ENCODE measurements at places on chromosomes 6 and 20. TPM values are rescaled to one million over a fixed set of nuclear protein-coding genes. Genes with fewer than 3 reads are reported as not detected.

GRCh38 chr20:40896814-40897700, 131.6 kb upstream of the TOP1 start:
- no peaks in the 10 kb centered on the region for H3K36me3 ChIP-seq
- peaks cover 7% of the 10 kb centered on the region for H3K27me3 ChIP-seq
- no peak overlapping the region for H3K4me3 ChIP-seq
- DNase-seq: no peak

SLC22A23 gene
- 6.3 TPM for total RNA-seq

DNA sequence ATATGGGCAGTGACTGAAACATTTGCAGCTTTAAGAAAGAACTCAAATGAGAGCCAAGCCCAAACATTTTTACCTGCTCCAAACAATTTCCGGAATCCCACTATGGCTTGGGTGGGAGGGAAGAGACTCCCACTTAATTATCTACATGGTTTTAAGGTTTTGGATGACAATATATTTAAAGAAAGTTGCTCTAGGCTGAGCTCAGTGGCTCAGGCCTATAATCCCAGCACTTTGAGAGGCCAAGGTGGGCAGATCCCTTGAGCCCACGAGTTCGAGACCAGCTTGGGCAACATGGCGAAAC, 9.5 kb upstream of the AKAP12 start:
- H3K27me3 ChIP-seq: no peaks in the 10 kb centered on the region
- no peaks in the 10 kb centered on the region for H3K36me3 ChIP-seq
- no peak overlapping the region for H3K4me3 ChIP-seq
- no peaks in the 10 kb centered on the region for H3K4me1 ChIP-seq

DNA sequence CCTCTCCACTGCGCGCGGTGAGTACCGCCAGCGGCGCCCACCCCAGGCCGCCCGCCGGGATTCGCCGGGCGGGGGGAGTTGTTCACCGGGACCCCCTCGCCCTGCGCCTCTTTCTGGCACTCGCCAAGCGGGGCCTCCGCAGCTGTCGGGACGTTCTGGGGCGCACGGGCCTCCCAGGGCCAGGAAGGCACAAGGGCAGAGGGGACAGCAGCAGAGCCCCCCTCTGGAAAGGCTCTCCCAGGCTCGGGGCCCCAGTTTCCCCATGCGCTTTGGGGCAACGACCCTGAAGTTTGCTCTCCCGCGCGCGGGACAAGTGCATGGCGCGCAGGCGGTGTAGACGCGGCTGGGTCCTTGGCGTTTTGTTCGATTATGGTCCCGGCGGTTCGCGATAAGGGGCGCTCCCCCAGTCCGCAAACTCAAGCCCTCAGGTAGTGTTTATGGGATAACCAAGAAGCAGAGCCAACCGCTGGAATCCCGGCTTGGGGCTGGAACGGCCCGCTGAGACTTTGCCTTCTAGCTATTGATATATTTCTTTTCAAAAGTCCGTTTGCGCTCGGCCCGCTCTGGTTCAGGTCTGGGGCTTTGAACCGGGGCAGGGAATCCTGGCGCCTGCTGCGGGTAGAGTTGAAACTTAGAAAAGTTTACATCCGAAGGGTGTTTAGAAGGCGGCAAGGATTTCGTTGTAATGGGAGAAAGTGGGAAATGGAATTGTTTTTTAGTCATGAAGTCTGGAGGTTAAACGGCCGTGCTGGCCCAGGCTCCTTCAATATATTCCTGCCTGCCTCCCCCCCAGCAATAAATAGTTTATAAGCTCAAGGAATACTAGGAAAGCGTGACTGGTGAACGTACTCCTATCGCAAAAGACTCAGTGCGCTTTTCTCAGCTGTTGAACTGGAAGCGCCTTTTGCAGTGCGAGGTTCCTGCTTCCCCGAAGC, 595 bp downstream of the EYA2 start:
- DNase-seq: no peak
- no peak overlapping the region for H3K4me3 ChIP-seq
- peaks cover 11% of the 10 kb centered on the region for H3K27me3 ChIP-seq
- H3K36me3 ChIP-seq: no peaks in the 10 kb centered on the region
- no peaks in the 10 kb centered on the region for H3K4me1 ChIP-seq

STX11 gene
- 30.1 TPM for total RNA-seq

DNA sequence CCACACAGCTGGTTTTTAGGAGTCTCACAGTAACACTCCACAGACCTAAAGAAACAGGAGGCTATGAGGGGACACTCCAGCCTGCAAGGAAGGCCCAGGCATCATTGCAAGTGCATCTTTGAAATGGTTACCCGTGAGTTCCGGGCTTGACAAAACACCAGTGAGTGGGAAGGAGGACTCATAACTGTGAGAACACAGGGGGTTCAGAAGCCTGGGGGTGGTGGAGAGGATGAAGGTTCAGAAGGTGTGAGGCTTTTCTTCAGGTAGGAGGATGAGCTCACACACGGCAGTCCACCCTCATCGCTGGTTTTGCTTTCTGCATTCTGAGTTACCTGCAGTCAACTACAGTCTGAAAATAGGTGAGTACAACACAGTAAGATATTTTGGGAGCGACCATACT, 39.9 kb downstream of the MAP7 start:
- no peaks in the 10 kb centered on the region for H3K36me3 ChIP-seq
- no peak overlapping the region for H3K27ac ChIP-seq
- H3K4me1 ChIP-seq: no peaks in the 10 kb centered on the region
- H3K4me3 ChIP-seq: no peak overlapping the region
- DNase-seq: no peak

- DNase-seq: no peak
- peaks cover 6% of the 10 kb centered on the region for H3K4me1 ChIP-seq
- H3K27ac ChIP-seq: no peak overlapping the region
- no peak overlapping the region for H3K4me3 ChIP-seq
These were observed 58.3 kb upstream of the BACH2 start for GRCh38 chr6:90354961-90355360.

DNA sequence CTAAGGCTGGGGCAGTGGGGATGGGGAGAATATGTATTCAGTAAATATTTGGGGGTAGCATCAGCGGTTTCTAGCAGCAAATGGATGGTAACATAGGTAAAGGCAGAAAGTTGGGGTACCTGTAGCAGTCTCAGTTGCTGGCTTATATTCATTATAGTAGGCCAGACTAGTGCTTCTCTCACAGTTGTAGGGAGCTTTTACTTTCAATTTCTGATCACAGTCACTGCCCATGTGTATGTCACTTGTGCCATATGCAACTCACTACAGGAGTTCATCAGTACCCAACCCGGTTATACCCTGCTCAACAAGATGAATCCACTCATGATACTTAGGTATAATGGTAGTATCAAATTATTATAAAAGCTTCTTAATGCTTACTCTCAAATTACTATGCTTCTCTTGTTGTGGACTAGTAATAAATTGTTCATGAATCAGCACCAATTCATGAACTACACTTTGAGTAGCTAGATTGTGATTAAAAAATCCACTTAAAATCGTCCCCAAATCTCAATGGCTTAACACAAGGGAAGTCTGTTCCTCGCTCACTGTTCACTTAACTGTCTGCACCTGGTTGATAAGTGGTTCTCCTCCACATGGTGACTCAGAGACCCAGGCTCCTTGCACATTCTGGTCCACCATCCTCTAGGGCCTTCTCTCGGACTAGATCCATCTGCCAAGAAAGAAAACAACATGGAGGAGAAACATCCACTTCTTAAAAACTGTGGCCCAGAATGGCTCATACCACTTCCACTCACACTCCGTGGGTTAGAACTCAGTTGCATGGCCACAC, 31.3 kb upstream of the MYLIP start:
- peaks cover 5% of the 10 kb centered on the region for H3K27me3 ChIP-seq
- H3K4me3 ChIP-seq: no peak overlapping the region
- H3K27ac ChIP-seq: no peak overlapping the region
- no peaks in the 10 kb centered on the region for H3K36me3 ChIP-seq
- DNase-seq: no peak
- no peaks in the 10 kb centered on the region for H3K4me1 ChIP-seq

DNA sequence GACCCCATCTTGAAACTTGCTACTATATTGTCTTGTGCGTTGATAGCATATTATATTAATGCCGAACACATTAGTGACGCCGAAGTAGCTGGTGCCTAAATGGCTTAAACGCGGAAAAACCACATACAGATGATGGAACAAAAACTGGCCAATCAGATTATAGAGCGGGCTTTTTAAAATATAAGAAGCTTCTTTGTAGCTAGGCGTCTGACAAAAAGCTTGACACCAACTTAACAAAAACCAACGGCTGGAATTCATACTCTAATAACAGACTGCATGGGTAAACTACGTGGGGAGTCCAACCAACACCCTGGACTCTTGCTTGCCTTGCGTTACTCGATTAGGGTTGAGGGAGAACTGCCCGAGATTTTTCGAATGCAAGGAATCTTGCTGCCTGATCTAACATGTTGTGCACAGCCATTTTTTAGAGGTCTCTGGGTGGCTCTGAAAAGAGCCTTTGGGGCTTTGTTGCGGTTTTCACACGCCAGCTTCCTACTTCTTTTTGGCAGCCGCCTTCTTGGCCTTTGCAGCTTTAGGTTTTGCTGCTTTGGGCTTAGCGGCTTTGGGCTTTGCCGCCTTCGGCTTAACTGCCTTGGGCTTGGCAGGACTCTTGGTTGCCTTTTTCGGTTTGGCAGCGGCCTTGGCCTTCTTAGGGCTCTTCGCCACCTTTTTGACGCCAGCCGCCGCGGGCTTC, 45.7 kb downstream of the OR2B2 start:
- H3K4me1 ChIP-seq: peaks cover 33% of the 10 kb centered on the region
- H3K4me3 ChIP-seq: peak overlapping the region; percentile 90
- H3K27ac ChIP-seq: peak overlapping the region; percentile 86
- no peaks in the 10 kb centered on the region for H3K27me3 ChIP-seq
- H3K36me3 ChIP-seq: no peaks in the 10 kb centered on the region

MCM9 gene
- total RNA-seq: 57.3 TPM

BTNL2 gene
- not detected for total RNA-seq

CHMP4B gene
- 49.0 TPM for total RNA-seq

DNA sequence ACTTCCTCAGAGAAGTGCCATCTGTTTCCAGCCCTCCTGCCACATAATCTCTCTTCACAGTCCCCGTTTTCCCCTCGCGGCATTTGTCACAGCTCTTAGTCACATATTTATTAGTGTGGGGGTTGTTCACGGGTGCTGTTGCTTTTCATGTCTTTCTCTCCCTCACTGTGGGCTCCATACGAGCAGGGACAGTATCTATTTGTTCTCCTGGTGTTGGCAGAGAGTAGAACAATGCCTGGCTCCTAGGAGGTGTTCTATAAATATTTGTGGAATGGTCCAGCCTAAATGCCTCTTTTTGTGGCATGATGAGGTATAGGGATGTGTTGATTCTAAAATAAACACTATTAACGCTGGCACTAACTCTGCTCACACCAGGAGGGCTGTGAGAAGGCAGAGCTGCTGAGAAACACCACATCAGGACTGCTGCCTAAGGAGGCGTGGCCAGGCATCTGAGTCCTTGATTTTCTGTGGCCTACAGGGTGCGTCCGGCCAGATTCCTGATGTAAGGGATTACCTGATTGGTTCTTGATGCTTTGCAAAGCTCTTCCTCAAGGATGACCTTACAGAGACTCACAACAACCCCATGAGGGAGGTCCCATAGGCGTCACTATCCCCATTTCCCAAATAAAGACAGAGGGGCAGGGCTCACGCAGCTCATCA, 219.8 kb upstream of the ARID1B start:
- H3K4me3 ChIP-seq: no peak overlapping the region
- no peaks in the 10 kb centered on the region for H3K36me3 ChIP-seq
- H3K4me1 ChIP-seq: no peaks in the 10 kb centered on the region
- peaks cover 2% of the 10 kb centered on the region for H3K27me3 ChIP-seq

- no peaks in the 10 kb centered on the region for H3K36me3 ChIP-seq
- H3K4me1 ChIP-seq: peaks cover 12% of the 10 kb centered on the region
- peaks cover 3% of the 10 kb centered on the region for H3K27me3 ChIP-seq
These were observed 52.5 kb downstream of the SSR1 start for GRCh38 chr6:7260291-7261031.

IRF4 gene
- 71.3 TPM for total RNA-seq

GRCh38 chr6:135328136-135328535, 147.0 kb downstream of the MYB start:
- H3K4me3 ChIP-seq: no peak overlapping the region
- H3K27me3 ChIP-seq: no peaks in the 10 kb centered on the region
- H3K4me1 ChIP-seq: no peaks in the 10 kb centered on the region
- H3K27ac ChIP-seq: no peak overlapping the region
- H3K36me3 ChIP-seq: no peaks in the 10 kb centered on the region

DNA sequence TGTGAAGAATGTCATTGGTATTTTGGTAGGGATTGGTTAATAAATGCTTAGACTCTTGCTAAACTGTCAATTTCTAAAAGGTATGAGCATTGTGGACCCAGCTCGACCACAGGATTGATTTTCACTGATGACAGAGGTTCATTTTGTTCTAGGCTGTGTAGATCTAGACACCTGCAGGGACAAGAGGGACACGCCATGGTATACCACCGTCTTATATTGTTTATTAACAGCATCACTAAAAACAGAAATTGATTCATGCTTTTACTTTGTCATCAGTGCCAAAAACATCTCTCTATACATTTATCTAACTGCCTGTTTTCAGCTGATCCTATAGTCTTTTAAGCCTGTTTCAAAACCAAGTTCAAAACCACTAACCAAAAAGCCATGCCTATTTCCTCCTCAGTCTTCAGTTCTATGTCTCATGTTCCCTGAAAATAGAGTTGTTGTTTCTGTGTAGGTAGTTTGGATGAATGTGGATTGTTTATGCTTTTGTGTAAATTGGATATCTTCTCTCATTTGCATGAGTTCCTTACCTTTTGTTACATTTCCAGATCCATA, 109.8 kb downstream of the JAG1 start:
- no peak overlapping the region for H3K4me3 ChIP-seq
- DNase-seq: no peak
- peaks cover 4% of the 10 kb centered on the region for H3K36me3 ChIP-seq
- H3K27ac ChIP-seq: no peak overlapping the region
- no peaks in the 10 kb centered on the region for H3K27me3 ChIP-seq

DNA sequence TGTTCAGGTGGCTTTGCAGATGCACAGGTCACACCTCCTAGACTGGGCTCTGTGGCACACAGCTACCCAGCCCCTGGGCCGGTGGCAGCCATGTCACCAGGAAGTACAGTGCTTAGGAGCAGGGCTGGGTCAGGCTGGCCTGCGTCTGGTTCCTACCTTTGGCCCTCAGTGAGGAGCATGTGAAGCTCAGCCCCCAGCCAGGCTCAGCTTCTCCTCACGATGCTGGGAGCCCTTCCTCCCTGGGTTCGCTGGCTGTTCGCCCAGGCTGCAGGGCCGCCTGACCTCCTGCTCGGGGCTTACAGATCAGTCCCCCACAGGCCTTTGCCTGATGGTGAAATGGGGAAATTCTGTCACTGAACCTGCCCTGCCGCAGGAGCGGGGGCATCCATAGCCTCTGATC, 23.1 kb downstream of the SPATA2 start:
- H3K27me3 ChIP-seq: no peaks in the 10 kb centered on the region
- H3K4me3 ChIP-seq: no peak overlapping the region
- peaks cover 13% of the 10 kb centered on the region for H3K4me1 ChIP-seq
- H3K27ac ChIP-seq: no peak overlapping the region

DNA sequence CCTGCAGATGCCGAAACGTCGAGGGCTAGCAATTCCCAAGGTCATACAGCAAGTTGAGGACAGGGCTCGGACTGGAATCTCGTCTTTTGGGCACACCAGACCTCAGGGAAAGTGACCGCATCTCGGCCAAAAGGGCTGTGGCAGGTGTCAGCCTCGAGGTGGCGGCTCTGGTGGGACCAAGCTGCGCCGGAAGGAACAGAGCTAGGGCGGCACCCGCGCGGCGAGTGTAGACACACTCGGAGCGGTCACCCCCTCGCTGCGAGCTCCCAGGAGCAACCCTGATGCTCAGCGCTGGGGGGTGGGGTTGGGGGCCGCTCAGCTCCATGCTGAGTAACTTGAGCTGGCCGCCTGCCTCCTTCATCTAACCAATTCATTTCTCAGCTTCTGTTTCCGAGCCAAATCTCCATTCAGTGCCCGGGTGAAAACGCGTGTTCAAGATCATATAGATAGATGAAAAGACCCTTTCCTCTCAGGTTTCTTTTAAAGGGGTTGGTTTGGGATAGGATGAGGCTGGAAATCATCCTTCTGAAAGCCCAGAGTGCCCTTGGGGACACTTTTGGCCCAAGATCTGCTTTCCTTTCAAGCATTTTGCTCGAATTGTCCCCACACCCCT, 2.2 kb upstream of the TUBB2B start:
- H3K36me3 ChIP-seq: no peaks in the 10 kb centered on the region
- no peak overlapping the region for H3K27ac ChIP-seq
- H3K27me3 ChIP-seq: peaks cover 41% of the 10 kb centered on the region
- peak overlapping the region; percentile 31 for H3K4me3 ChIP-seq
